Body of pancreas (tissue), 4 donors: ENCODE measurements at places on chromosomes 7 and 10. TPM values are rescaled to one million over a fixed set of nuclear protein-coding genes. Genes with fewer than 3 reads are reported as not detected.
A peak's percentile ranks its signal among the peaks of the same experiment; 100 is the strongest.

GRCh38 chr7:101620991-101621390, 8.1 kb downstream of the MYL10 start:
- DNase-seq, result no peak

DNA sequence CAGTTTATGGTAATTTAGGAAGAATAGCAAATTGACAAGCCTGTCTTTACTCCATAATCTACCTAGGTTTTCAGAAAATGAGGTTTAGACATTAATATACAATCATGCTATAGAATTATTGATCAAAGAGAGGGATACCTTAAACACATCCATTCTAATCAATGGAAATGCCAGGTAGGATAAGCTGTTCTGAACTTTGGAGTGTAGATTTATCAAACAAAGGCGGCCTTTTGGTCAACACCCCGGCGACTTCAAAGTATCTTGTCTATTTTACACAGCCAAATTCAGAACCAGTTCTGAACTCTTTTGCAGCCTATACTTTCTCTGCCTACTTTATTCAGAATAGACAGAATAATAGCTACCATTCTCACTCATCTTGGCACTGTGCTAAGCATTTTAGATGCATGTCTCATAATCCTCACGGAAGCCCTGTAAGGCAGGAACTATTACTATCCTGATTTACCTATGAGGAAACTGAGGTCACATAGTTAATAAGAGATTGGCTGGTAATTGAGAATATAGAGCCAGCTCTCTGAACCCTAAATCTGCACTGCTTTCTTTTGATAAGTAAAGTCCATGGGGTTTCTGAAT, 641.9 kb upstream of the LRRTM3 start:
- no peak for DNase-seq

DNA sequence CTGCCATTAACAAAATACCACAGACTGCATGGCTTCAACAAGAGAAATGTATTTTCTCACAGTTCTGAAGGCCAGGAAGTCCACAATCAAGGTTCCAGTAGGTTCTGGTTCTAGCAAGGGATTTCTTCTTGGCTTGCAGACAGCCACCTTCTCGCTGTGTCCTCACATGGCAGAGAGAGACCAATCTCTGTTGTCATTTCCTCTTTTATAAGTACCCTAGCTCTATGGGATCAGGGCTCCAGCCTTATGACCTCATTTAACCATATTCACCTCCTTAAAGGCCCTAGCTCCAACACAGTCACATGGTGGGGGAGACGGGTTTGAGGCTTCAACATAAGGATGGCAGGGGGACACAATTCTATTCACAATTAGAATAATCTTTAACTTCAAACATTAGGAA, 23.6 kb downstream of the ABI1 start:
- no peak for DNase-seq

DNA sequence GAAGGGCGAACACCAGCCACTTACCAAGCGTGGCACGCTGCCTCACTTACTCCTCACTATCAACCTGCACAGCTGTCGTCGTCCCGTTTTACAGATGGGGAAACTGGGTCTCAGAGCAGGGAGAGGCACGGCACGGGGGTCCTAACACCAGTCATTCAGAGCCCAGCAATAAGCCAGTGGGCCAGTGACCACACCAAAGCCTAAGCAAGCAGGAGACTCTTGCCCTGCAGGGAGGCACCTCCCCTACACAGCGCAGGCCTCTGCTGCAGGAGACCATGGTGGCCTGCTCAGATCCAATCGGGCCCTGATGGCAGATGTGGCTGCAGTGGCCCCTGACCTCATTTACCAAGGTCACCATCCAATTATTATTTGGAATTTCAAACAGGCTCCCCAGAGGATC, 4.8 kb downstream of the SLIT1 start:
- no peak for DNase-seq

- no peak for DNase-seq
These were observed 290.7 kb downstream of the HDAC9 start for GRCh38 chr7:18786196-18786727.

DNA sequence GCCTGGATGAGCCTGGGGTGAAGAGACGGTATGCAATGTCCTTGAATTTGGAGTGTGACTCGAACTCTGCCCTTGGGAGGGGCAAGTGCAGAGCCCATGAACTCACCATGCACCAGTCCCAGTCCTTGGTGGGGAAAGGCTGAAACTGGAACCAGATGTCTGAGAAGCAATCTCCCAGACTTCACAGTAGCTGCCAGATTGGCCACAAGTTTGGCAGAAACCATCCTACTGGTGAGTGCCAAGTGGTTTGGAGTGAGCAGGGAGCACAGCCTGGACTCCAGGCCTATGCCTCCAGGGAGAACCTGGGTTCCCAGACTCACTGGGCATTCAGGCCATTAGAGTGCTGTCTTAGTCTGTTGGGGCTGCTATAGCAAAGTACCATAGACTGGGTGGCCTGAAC, 99.6 kb upstream of the LYZL1 start:
- no peak for DNase-seq

DNA sequence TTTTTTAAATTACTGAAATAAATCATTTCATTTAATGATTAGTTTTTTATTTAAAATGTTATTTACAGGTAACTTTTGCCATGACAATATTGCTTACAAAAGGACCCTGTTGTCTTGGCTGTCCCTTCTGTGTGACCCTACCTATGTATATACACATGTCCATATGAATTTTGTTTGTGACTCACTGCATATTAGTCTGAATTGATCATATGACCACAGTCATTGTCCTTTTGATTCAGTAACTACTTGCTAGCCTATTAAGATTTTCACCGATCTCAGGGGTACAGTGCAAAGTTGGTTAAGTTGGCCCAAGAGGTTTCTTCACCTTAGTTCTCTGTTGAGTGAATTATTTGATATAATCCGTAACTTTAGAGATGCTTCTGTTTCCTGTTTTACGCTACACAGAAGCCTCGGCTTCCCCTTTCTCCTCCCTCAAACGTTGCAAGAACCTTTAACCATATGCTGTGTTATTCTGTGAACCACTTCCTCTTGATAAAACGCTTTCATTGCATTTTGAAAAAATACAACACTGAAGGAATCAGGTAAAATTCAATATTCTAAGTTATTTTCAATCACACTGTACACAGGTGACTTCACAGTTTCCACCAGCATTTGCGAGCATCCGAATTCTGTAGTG, 43.9 kb downstream of the APBB1IP start:
- no peak for DNase-seq

- no peak for DNase-seq
These were observed 121.8 kb downstream of the SGMS1 start for GRCh38 chr10:50501924-50502452.

DNA sequence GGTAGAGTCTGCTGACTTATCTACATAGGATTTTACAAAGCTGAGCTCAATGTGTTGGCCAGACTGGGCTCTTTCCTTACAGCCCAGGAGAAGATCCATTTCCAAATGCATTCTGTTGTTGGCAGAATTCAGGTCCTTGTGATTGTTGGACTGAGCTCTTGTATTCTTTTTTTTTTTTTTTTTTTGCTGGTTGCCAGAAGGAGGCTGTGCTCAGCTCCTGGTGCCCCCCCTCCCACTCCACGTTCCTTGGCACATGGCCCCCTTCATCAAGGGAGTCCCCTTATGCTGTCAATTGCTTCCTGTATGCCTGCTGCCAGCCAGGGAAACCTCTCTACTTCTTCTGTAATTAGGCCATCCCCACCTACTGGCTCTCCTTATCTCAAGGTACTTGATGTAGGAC, 518.1 kb upstream of the AKR1E2 start:
- no peak for DNase-seq

- DNase-seq, result no peak
These were observed 3.1 kb upstream of the CALY start for GRCh38 chr10:133339708-133340380.

DNA sequence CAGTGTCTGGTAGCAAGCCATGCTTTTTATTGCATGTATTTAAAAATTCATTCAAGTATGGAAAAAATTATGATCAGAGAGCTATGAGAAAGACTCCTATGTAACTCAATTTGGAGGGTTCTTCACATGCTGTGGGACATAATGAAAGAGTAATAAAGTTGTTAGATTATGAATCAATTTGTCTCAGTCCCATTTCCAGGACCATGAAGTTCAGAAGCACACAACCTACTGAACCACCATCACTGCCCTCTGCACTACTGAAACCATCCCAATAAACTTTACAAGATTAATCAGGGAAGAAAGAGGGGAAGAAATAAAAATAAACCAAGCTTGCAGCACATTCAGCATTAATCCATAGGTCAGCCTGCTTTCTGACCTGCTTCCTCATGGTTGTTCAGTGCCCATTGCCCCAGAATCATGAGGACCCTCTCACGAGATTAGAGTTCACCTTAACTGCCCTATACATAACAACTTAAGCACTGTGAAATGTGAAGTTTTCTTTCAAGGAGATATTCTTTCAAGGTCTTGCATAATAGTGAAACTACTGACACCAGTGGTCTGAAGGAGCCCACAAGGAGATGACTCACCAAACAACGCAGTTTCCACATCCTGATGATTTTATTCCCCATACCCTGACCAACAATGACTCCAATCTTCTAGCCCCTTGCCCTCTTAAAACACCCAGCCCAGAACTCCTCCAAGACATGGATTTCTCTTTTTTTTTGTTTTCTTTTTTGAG, 171.5 kb upstream of the ADCY1 start:
- no peak for DNase-seq

DNA sequence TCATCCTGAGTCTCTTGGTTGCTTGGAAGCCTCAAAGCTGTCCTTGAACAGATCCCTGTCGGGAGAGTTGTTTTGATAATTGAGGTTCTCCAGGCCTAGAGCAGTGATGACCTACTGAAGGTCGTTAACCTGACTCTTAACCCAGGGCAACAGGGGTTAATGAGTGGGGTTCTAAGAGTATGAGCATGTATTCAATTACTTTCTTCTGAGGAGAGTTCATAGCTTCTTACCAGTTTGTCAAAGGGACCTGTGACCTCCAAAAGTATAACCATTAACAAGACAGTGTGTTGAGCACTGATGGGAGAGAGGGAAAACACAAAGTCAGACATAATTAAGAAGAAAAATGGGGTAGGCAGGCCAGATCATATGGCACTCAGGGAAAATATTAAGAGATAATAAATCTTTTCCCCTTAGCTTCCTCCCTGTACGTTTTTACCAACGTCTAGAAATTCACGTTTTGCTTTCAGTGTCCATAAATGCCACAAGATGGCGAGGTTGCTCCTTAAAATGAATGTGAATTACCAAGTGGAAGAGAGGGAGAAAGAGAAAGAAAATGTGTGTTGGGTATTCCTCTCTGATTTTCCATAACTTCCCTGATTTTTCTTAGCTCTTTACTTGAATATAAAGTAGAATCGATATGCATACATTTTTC, 97.6 kb downstream of the SUGCT start:
- DNase-seq, result peak; percentile 20

GRCh38 chr10:111231779-111232178, 154.9 kb downstream of the ADRA2A start:
- no peak for DNase-seq

The GDF2 gene
- total RNA-seq, result not detected

The CLDN3 gene
- 150 TPM for total RNA-seq

The H2BK1 gene
- not detected for total RNA-seq

The CYP2C19 gene
- 0.78 TPM for total RNA-seq

The NXPH1 gene
- not detected for total RNA-seq
